ENCODE measurements at places on chromosomes 6 and 20.

DNA sequence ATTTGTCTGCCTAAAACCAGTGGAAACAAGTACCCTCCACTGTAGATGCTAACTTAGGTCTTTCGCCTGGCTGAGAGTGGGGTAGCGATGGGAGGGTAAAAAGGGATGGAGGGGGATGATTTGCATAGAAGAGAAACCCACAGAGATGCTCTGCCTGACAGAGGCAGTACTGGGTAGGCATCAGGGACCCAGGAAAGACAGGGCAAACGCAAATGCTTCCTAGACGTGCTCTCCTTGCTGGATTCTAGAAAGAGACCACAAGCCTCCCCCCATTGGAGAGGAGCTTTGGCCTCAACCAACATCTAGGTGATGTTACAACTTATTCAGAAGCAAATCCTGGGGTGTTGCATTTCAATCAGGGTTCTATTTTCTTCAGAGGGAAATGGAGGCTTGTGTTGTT is 3.2 kb downstream of the OLIG3 start:
- no peak for DNase-seq

DNA sequence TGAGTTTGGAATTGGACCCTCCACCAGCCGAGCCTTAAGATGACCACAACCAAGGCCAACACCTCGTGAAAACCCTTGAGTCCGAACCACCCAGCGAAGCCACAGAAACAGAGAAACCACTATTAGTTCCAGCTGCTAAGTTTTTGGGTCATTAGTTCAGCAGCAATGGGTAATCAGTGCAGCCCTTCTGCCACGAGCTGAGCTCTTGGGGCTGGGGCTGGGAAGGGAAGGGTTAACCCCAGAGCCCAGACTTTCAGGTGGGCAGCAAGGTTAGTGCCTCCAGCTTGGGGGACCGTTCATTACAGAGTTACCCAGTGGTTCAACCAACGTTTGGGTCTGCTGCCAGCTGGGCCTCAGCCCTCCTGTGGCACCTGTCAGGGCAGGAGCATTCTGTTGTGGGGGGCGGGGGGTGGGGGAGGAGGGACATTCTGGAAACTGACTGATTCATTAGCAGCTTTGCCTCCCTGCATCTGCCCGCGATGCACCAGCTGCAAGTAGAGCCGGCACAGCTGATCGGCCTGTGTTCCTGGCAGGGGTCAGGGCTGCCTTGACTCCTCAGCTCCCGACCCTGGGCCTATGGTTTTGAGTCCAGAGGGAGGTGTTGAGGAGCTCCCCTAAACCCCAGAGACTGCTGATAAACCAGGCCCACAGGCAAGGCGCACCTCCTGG is 52.7 kb downstream of the TGM2 start:
- DNase-seq = no peak

- DNase-seq = peak; percentile 33
These were observed 140.7 kb upstream of the BMP2 start for GRCh38 chr20:6626805-6627204.

DNA sequence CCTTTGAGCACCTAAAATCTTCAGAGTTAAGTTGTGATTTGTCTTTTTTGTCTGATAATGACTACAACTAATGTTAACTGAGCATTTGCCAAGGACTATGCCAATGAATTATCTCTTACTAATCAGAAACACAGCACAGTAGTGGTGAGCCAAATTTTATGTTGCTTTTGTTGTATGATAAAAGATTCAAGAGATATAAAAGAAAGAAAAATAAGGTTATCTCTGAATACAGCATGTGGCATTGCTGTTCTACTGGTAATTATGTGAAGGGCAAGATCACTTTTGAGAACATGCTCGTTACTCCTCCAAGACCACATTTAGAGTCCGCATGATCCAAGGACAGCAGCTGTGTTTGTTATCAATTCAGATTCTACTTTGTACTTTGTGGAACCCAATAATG is 133.4 kb upstream of the MYLIP start:
- no peak for DNase-seq

- DNase-seq = no peak
These were observed 22.0 kb downstream of the PTPN1 start for GRCh38 chr20:50532221-50532620.

GRCh38 chr6:108716801-108717791 is 131.1 kb upstream of the ARMC2 start:
- DNase-seq = no peak

DNA sequence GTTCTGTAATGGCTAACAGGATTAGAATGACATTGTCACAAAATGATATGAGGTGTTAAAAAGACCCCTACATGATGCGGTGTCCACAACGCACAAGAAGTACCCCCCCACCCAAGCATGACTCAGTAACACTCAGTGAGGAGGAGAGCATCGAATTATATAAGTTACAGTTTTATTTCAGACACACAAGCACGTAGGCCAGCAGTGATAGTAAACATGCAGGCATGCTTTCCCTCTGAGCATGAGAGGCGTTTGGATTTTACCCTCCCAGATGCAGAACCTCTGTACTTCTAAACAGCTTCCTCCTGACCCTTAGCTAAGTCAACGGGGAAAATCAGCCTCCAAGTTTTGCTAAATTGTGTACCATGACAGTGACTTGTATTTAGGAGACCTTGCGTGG is 23.9 kb downstream of the GNAS start:
- no peak for DNase-seq

DNA sequence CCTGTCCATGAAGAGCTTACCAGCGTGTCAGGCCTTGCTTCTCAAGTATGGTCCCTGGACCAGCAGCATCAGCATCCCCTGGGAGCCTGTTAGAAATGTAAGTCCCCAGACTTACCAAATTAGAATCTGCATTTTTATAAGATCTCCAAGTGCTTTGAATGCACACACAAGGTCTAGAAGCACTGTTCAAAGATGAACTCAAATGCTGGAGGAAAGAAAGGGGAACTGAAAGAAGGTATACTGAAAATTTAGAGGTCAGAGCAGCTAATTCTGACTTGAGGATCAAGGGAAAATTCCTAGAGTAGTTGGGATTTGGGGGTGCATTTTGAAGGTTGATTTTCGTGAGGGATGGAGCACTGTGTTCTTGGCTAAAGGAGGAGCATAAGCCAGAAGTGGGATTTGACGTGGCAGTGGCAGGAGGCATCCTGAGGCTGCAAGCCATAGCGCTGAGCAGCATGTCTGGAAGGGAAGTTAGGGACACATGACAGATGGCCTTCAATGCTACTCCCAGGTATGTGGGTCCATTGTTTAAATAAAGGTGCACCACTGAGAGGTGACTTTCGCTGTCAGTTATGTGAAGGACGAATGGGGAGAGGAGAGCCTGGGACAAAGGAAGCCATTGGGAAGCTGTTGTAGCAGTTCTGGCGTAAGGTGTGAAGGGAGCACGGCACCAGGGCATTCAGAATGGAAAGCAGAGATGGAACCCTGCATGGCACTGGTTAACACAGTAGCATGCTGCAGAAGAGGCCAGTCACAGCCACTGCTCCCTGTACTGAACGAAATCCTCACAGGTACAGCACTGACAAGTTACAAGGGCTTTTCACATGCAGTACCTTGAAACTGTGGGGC is 36.2 kb downstream of the ARMC2 start:
- DNase-seq = no peak

- DNase-seq = peak; percentile 94
These were observed 95.2 kb downstream of the CDK19 start for GRCh38 chr6:110720066-110720465.

DNA sequence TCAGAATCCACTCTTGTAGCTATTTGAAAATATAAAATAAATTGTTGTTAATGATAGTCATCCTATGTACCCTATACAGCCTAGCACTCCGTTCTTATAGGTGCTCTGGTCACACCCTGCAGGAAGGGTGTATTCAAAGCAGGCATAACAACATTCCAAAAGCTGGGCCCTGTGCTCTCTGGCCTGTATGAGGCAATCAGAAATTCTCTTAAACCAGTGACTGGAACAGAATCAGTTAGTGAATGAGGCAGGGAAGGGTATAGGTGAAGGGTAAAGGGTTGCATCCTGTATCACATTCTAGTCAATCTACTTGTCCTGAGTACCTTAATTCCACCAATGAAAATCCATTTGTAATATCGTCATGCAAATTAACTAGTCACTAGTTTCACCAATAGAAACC is 154.5 kb upstream of the ZNF217 start:
- DNase-seq = no peak

DNA sequence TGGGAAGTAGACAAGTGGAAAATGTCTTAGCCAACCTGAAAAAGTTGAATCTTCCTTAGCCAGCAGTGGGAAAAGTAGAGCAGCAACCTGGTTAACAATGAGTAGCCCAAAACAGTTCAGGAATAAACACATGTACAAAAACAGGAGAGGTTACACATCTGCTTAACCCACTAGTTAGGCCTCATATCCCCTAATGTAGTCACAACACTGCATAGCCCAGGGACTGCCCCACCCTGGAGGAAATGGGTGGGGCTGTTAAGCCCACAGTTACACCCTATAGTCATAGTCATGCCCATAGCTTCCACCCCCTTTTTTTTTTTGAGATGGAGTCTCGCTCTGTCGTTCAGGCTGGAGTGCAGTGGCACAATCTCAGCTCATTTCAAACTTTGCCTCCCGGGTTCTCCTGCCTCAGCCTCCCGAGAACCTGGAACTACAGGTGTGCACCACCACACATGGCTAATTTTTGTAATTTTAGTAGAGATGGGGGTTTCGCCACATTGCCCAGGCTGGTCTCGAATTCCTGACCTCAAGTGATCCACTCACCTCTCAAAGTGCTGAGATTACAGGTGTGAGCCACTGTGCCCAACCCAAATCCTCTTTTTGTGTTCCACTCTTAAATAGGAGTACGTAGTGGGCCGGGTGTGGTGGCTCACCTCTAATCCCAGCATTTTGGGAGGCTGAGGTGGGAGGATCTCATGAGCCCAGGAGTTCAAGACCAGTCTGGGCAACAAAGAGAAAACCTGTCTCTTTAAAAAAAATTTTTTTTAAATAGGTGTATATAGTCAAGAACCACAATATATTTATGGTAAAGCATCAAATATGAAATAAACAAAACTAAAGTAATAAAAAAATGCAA is 24.5 kb downstream of the ILRUN start:
- DNase-seq = no peak

GRCh38 chr20:35773154-35773751 is 1.4 kb downstream of the PHF20 start:
- DNase-seq = no peak

DNA sequence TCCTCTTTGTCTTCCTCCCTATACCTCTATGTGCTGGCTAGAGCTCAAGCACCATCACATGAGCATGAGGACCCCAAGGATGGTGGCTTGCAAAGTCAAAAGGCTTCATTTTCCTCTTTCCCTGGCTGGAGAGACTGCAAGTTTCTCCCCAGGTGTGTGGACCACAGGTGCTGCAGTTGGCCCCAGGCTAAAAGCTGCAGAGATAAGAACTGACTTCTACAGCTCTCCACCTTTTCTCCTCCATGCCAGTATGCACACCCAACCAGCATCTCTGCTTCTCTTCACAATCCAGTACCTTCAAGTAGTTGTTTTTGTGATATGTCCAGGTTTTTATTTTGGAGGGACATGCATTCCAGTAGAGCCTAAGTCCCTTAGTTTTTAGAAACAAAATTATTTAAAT is 29.1 kb downstream of the PRKN start:
- DNase-seq = no peak

DNA sequence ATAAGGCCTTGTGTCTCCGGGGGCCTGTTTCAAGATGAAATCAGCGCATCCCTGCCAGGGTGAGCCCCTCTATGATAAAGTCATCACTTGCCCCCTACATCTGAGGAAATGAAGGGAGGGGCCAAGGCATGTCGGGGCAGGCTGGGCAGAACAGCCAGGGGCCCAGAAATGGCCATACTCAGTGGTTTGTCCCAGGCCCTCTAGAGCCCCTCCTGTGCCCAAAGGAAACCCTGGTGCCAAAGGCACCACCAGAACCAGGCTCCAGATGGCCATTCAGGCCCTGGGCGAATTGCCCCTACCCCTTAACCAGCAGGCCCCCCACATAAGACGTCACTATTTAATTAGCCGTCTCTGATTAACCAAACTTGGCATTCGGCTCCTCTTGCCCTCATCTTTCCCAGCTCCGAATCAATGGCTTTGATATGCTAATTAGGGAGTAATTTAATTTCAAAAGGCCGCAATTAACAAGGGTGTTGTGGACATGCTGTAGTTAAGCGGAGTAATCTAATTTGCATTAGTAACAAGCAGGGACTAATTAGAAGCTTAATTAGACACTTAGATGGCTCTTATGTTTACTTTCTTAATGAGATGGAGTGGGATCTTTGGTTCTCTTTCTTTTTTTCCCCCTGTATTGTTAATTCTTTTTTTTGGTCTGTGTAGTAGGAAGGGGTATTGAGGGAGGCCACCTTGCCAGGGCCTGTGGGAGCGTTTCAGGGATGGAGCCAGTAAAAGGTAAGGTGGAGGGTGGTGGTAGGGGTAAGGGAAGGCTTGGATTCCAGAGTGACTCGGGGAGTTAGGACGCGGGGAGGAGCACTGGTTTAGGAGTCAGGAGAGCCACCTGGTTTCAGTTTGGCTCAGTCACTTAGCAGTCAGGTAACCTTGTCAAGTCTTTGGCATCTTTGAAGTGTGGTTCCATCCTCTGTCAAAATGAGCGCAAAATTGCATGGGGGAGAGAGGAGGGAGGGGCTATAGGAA is 9.4 kb downstream of the FOXP4 start:
- no peak for DNase-seq

GRCh38 chr20:63132715-63133471 is 83.0 kb downstream of the YTHDF1 start:
- DNase-seq = no peak

- no peak for DNase-seq
These were observed 203.6 kb downstream of the ERMARD start for GRCh38 chr6:169954977-169955376.

DNA sequence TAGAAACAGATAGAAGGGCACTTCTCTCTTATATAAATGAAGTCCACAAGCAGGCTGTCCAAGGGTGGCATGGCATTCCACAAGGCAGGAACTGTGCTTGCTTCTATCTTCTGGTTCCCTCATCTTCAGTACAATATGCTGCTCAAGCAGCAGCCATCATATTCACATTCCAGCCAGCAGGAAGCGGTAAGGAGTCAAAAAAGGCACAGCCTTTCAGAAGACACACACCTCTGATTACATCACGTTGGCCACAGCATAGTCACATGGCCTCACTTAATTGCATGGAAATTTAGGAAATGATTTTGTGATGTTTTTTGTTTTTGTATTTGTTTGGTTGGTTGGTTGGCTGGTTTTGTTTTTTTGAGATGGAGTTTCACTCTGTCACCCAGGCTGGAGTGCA is 19.0 kb downstream of the REM1 start:
- DNase-seq = peak; percentile 85

GRCh38 chr6:105740946-105741645 is 338.2 kb upstream of the PREP start:
- DNase-seq = peak; percentile 35

GRCh38 chr20:24340933-24341332 is 128.5 kb upstream of the SYNDIG1 start:
- DNase-seq = no peak

GRCh38 chr6:166760288-166760687 is 133.2 kb upstream of the RPS6KA2 start:
- no peak for DNase-seq
